ENCODE measurements at places on chromosomes 5 and 9.

DNA sequence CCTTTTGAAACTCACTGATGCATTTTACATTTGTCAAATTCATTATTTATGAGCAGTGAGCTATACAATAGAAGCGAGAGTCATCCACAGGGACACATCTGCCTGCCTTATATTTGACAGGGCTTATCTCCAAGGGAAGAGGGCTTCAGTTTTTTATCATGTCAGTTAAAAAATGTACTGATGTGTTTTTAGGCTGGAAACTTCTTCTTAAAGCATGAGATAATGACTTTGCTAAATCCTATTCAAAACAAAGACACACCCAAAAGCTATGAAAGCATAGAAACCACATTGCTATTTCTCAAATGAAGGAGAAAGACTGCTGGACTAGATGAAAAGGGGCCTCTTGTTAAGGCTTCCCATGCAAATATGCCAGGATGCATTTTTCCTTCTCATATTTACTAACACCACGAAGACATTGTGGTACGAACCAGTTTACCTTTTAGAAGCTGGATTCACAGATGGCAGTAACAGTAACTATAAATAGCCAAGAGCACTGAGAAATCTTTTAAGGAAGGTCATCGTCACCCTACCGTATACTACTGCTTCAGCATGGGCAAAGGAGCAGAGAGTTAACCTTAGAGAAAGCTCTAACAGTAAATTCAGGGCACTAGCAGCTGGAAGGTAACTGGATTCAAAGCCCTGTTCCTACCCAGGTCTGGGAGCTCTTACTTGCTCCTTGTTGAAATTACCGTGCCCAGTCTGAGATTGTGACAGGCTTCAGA, 86.3 kb upstream of the IFNK start:
- peak; percentile 20 for DNase-seq

DNA sequence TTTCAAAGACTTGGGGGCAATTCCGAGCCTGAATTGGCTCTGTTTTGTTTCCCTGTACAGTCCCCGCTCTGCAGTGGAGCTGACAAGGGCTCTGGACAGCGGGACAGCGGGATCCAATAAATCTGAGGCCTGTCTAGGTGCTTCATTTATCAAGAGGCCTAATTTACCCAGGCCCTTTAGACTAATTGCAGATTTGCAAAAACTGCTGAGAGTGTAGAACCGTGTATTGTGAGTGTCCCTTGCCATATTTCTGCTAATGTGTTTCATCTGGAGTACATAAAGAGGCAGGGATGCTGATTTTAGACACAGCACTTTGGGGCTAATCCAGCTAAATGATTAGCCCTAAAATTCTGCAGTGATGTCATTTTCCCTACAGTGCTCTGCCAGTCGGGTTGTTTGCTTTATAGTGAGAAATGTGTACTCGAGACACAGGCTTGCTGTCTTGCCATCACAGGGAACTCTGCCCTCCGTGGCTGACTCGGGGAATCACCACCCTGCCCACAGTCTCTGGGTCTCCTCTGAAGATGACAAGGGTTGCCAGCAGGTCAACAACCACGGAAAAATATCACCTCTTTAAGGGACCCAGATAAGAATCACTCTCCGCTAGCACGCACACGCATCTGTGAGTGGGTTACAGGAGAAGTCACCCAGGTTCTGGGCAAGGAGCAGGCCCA, 592.0 kb downstream of the BNC2 start:
- no peak for DNase-seq

GRCh38 chr9:108196332-108197007, 659.3 kb downstream of the ACTL7B start:
- no peak for DNase-seq

GRCh38 chr5:149157330-149157729, 16.0 kb downstream of the ABLIM3 start:
- DNase-seq, result no peak

DNA sequence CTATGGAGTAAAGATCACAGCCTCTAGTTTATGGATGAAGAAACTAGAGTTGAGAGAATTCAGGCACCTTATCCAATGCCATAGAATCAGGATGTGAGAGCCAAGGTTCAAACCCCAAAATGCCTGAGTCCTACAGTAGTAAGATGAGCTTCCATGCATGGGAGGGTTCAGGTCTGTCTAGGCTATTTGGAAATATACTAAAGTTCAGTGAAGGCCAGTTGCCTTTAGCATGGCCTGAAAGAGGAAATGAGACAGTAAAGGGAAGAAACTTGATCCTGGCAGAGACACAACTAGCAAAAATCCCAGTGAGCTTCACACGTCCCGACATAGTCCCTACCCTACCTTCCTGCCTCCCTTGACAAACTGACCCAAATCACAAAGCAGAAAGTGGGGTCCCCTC, 317.0 kb downstream of the RASEF start:
- DNase-seq, result no peak

- DNase-seq, result peak; percentile 42
Observed at GRCh38 chr5:158769696-158770095, 330.0 kb downstream of the EBF1 start.

- no peak for DNase-seq
Observed at GRCh38 chr5:117095346-117096332, 521.0 kb upstream of the SEMA6A start.

- DNase-seq, result no peak
Observed at GRCh38 chr9:81682797-81683196, 6.5 kb downstream of the TLE1 start.

DNA sequence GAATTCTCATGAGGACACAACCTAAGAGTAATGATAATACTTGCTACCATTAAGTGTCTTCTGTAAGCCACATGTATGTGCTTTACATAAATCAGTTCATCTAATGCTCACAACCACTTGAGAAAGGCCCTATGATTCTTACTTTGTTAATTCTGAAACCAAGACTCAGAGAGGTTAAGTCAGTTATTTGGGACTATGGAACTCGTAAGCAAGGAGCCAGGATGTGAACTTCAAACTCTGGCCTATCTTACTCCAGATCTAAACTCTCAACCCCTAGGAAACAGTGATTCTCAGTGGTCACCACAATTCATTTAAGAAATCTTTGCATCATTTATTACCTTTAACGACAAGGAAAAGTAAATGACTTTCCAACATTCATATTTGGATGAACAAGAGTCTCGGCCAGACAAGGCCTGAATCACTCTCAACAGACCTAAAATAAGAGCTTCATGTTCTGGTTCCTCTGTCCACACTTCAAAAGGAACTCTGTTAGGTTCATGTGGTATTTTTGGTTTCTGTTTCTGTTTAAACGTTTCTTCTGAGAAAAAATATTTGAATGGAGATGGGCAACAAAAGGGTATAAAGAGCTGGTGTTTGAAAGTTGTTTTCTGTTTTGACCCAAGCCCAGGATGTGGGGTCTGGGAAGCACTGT, 104.8 kb downstream of the LPAR1 start:
- DNase-seq, result no peak

GRCh38 chr5:50843091-50843490, 176.7 kb downstream of the PARP8 start:
- no peak for DNase-seq

- no peak for DNase-seq
Observed at GRCh38 chr9:132381966-132382541, 24.6 kb downstream of the TTF1 start.

GRCh38 chr9:2720179-2720654, 2.9 kb downstream of the KCNV2 start:
- DNase-seq, result no peak

DNA sequence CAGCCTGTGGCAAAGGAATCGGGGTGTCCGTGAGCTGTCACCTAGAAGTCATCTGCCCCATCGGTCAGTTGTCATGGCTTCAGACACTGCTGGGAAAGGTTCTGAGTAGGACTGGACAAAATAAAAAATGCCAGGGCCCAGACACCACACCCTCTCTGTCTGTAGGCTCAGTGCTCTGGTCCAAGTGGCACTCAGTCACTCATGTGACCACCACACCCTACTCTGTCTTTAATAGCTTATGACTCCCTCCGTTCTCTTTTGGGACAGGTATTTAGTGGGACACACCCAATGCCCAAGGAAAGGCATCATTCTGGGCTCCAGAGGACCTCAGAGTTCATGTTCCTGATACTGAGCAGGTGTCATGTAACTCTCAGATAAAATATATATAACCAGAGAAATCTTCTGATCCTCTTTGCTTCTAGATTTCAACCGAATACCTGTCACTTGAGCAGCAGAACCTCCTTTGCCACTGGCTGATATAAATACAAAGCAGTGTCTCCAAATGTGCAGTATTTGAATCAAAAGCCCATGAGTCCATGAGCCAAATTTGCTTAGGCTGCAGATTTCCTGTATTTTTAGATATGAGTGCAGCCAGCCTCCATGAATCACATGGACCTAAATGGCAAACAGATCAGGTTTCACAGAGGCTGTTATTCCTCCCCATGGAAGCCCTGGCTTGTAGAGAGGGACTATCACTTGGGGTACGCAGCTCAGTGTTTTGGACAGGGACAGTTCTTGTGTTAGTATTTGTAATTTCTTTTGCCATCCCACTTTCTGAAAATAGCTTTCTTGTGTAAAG, 272.0 kb downstream of the ARHGAP26 start:
- no peak for DNase-seq

DNA sequence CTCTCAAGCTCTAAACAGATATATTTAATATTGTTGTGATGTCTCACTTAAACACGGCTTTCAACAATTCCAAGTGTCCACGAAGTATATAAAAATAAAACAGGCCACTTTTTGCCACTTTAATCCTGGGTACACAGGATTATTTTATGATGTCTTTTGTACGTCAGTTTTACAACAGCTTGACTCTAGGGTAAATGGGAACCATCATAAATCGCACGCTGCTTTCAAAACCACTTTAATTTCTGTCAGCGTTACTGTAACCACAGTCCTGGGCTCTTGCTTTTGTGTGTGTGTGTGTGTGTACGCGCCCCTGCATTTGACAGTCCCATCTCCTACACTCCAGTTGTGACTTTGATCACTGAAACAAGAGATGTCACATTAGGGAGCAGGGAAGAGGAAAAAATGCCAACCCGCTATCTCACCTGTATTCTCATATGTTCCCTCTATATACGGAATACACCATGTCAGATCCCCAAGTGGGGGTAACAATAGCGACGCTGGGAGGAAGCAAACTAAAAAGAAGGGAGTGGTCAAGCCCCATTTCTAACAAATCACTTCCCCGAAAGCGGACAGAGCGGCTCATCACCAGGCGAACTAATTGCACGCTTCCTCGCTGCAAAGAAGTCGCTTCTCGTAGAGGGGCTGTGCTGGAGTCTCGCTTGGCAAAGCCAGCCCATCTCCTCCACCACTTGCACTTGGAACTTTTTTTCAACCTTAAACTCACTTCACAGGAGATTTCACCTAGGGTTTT, 1.2 kb downstream of the BNC2 start:
- DNase-seq, result no peak

GRCh38 chr9:16671591-16672137, 198.8 kb downstream of the BNC2 start:
- peak; percentile 33 for DNase-seq

DNA sequence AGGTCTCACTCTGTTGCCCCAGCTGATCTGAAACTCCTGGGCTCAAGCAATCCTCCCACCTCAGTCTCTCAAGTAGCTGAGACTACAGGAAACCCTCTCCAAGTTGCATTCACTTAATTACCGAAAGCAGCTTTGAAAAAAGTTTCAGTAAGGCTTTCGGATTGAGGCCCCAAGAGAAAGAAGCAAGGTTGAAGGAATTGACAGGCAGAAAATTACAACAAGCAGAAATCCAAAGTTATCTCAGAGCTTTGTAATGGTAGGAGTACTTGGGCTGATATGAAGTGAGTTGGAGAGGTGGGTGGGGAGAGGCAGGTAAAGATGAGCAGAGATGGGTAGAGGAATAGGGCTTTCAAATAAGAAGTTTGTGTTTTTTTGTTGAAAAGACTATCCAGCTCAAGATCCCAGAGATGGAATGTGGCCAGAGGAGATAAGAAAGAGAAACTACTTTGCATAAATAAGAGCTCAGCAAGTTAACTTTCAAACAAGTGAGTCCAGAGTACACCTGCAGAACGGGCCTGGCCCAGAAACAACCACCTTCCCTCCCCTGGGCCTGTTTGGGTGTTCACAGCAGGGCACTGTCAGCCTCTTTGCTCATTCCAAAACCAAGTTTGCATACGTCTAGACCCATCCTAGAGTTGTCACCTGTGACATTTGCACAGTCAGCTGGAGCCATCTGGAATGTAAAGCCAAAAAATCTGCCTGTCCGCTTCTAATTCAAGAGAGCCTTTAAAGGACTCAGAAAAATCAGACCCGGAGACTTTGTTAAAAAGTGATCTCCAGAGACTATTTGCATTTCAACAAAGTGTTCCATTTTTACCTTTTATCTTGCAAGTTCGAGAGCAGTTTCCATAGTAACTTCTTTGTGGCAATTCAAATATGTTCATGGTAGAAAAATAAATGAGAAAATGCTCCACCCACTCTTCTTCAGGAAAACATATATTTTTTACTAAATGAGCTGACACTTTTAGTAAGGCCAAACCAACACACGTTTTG, 2.2 kb upstream of the CLINT1 start:
- DNase-seq, result no peak

DNA sequence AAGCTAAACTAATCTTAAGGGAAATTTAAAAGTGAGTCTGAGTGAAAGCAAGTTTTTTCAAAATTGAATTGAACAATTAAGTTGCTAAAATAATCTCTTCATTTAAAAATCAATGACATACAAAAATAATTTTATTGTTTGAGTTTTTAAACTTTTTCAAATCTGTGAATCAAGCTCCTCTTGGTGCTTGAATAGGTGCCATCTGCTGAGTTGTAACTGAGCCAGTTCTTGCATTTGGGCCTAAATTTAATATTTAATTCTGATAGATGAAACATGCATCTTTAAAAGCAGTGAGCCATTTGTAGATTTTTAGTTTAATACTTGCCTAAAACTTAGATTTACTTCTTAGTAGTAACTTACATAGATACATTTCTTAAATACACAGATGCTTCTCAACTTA, 31.8 kb downstream of the SPATA31D1 start:
- no peak for DNase-seq

- DNase-seq, result no peak
Observed at GRCh38 chr9:123315635-123316034, 40.4 kb upstream of the CRB2 start.

GRCh38 chr9:129567842-129568559, 52.9 kb downstream of the C9orf50 start:
- DNase-seq, result peak; percentile 79

- no peak for DNase-seq
Observed at GRCh38 chr5:98535901-98536300, 237.6 kb upstream of the RGMB start.

Measured in GM03348 (cell line).